ENCODE measurements at places on chromosomes 13 and 19.
A peak's percentile ranks its signal among the peaks of the same experiment; 100 is the strongest.

- DNase-seq = no peak
These were observed 8.0 kb upstream of the MYO1F start for GRCh38 chr19:8584965-8585893.

GRCh38 chr19:5881543-5882299, 11.4 kb upstream of the FUT5 start:
- DNase-seq = no peak

DNA sequence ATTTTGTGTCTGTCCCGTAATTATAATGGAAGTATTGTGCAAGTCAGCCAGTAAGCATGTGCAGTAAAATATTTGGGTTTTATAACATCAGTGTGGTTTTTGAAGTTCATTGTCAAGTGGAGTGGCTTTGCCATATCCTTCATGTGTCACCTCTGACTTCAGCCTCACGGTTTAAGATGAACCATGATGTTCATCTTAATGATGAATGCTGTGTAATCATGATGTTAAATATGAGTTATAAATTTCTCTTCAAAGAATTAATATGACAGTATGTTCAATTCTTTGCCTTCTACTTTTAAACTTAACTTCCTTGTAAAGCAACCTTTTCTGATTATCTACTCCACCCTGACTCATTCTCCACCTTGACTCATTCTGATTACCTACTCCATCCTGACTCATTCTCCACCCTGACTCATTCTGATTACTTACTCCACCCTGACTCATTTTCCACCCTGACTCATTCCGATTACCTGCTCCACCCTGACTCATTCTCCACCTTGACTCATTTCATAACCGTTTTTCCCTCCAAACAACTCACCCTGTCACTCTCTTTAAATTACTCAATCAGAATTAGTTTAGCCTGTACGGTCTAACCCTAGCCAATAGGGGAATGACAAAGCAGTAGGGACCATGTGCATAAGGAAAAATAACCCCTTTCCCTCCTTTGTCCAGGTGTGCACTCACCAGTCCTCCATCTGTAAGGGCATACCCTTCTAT, 50.3 kb upstream of the ANKRD10 start:
- DNase-seq = no peak

- DNase-seq = peak; percentile 87
These were observed 17.5 kb upstream of the MEIS3 start for GRCh38 chr19:47436712-47437401.

DNA sequence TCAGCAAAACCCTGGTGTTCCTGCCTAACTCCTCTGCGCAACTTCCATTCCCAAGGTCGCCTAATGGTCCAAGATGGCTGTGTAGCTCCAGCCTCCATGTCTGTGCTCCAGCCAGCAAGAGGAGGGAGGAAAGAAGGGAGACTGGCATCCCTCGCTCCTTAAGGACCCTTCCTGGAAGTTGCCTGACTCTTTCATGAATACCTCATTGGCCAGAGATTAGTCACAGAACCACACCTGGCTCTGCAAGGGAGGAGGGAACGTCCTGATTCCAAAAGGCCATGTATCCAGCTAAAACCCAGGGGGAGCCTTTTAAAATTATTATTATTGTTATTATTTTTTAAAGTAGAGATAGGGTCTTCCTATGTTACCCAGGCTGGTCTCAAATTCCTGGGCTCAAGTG, 4.8 kb downstream of the KCNK6 start:
- DNase-seq = no peak

GRCh38 chr13:59266478-59267063, 897.2 kb downstream of the DIAPH3 start:
- DNase-seq = no peak

DNA sequence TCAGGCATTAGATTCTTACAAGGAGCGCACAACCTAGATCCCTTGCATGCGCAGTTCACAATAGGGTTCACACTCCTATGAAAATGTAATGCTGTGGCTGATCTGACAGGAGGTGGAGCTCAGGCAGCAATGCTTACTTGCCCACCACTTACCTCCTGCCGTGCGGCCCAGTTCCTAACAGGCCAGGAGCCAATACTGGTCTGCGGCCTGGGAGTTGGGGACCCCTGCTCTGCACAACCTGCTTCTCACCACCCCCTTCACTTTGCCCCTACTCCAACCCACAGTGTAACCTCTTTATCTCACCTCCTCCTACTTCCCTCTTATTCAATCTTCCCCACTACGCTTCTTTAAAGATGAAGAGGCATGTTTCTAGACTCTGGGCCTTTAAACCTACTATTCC, 240.2 kb downstream of the RGCC start:
- DNase-seq = no peak

- no peak for DNase-seq
These were observed 15.1 kb downstream of the ZNF302 start for GRCh38 chr19:34692549-34692948.

DNA sequence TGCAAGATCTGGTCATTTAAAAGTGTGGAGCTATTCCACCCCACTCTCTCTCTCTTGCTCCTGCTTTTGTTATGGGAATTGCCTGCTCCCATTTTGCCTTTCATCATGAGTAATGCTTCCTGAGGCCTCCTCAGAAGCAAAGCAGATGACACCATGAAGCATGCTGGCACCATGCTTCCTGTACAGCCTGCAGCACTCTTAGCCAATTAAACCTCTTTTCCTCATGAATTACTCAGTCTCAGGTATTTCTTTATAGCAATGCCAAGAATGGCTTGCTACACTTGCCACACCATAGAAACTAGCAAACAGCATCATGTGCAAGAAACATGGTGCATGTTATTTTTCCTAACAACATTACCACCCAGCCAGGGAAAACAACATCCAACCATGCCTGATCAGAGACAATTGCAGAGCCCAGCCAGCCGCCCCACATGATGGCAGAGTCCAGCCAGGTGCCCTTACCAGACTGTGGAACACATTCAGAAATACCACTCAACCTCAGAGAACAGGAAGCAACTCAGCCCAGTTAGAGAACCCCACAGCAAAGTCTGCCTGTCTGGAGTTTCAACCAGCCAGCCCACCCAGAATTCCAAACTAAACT, 36.9 kb downstream of the SYDE1 start:
- DNase-seq = no peak

Data from T-helper 9 cell (primary cell).